ENCODE measurements at places on chromosomes 6 and 20.

GRCh38 chr6:4805553-4806336 is 29.5 kb downstream of the CDYL start:
- DNase-seq, result no peak

DNA sequence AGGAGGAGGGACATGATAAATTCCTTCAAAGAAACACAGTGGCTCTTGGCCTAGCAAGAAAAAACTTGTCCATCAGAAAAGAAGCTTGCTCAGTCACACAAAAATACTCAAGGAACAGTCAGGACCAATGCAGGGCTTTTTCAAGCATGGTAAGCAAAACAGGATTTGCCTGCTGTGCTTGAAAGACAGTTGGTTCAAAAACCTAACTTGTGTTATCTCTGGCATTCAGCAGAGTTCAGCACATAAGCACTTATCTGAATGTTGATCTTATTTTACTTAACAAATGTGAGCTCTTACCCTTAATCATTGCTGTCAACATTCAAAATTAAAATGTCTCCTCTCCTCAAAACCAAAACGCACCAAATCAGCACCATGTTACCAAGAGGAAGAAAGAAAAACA is 38.3 kb downstream of the ATG5 start:
- no peak for DNase-seq

DNA sequence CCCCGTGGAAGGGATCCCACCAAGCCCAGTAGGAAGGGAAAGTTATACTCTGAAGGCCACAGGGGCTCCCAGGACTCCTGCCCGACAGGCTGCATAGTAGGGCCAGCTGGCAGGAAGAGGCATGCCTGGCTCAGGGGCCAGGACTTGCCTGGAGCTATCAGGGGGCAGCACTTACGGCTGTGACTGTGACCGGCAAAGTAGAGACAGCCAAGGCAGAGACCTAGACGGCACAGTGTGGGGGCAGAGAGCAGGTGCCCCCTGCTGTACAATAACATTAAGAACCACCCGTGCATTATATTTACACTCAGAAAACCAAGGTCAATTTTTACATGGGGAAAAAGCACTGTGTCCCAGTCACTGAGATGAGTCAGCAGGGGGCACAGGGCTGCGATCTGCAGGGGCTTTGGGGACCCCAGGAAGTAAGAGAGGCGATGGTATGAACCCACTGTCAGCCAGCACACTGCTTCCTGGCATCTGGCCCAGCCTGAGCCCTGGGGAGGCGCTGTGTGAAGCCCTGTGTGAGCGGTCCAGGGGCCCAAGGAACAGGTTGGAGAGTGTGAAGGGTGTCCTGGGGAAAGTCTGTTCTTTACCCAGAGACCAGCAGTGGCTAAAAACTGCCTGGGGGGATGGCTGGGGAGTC is 9.9 kb downstream of the CCDC167 start:
- DNase-seq, result no peak

- no peak for DNase-seq
Measured at GRCh38 chr6:36335465-36336207, 1.1 kb downstream of the BNIP5 start.

DNA sequence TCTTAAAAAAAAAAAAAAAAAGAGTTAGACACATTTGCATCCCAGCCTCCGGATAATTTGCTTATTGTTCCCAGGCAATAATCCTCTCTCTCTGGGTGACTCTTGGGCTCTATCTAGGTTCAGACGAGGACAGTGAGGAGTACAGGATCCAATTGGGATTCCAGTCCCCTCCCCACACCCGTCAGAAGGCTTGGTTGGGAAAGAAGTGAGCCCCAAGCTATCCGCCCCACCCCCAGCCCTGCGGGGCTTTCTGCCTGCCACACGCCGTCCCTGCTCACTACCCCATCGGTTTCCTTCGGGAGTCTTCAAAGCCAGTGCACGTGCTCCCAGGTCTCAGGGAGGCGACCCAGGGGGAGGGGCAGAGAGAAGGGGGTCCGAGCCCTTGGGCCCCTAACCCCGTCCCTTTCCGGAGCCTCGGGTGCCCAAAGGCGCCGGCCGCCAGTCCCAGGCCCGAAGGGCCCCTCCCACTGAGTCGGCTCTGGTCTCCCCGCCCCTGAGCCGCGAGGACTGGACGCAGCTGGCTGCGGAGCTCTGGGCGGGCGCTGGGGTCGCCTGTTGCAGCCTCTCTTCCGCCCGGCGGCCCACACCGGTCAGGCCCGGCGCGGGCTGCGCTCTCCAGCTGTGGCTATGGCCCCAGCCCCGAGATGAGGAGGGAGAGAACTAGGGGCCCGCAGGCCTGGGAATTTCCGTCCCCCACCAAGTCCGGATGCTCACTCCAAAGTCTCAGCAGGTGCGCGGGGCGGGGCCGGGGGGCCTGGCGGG is 2.5 kb downstream of the MYMX start:
- no peak for DNase-seq

DNA sequence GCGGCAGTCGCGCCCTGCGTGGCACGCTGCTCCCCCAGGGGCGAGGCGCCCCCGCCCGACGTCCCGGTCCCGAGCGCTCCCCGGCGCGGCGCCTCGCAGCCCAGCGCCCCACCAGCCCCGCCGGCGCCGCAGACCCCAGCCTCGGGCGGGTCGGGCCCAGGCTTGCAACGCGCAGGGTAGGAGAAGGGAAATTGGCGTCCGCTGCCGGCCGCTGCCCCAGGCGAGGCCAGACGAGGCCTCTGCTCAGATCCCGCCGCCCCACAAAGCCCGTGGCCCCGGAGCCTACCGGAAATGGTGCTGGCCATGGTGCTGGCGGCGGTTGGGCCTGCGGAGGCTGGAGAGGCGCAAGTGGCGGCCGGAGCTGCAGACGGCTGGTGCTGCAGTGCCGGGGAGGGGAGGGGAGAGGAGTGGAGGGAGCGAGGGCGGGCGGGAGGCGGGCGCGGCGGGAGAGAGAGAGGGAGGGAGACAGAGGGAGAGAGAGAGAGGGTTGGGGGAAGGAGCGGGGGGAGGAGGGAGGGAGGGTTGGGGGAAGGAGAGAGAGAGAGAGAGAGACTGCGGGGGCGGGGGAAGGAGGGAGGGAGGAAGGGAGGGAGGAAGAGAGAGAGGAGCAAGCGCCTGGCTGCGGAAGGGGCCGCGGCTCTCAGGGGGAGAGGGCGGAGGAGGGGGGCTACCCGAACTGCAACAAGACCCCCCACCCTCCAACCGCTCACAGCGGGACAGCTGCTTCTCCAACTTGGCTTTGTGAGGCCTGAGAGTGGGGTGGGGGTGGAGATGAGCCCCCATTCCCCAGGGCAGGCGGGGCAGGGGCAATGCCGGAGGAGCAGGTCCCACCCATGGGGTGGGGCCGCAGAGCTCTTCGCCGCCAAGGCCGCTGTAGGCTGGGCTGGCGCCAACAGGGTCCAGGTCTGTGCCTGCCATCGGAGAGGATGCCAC is at the start of gene STMN3:
Gene STMN3, minus strand, starts transcription at position 384 of the 933 bp plus-strand sequence. Its CDS starts 79 bp downstream, at position 305.
- DNase-seq, result no peak

DNA sequence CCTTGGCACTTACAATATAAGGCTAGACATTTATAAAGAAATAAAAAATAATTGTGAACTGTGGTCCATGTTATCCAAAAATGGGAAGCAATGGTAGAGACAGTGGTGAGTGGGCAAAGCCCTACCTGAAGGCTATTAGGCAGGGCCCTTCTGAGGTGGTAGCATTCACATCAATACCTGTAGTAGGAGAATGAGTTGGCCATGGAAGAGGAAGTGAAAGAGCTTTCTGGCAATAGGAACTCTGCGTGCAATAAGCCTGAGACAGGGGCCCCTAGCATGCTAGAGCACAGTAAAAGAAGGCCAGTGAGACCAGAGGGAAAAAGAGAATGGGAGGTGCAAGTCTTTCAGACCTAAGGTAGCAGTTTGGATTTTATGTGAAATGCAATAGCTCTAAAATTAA is 754.5 kb downstream of the PTPRT start:
- no peak for DNase-seq

DNA sequence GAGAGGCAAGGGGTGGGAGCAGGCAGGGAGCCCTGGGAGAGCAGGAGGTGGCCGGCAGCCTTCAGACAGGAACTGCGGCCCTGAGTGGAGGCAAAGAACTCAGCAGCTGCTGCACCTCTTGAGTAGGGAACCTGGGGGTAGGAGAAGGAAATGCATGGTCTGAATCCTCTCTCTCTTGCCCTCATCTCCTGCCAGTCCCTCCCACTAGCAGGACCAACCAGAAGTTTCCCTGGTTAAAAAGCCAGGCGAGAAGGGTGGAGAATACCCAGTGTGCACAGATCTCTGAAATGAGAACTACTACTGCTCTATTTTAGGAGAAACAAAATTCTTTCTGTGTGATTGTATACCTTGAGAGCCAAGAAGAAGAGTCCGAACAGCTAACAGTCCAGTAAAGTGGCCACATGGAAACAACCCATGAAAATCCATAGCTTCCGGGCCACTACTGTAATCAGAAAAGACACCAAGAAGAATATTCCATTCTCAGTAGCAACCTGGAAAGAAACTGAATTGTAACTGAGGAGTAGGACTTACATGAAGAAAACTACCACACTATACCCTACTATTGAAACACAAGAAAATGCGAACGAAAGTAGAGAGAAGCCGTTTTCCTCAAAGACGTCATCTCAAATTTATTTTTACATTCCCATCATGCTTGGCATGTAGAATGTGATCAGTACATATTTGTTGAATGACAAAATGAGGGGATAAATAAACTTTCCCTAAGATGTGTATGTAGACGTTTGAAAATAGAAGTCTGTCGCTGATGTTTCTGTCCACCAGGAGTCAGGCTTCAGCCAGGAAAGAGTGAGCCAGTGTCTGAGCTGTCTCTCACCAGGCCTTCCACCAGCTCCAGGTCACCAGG is 25.6 kb downstream of the WRNIP1 start:
- DNase-seq, result no peak
